HAP-1 (cell line): ENCODE measurements at places on chromosomes 7 and 10.
A peak's percentile ranks its signal among the peaks of the same experiment; 100 is the strongest.

DNA sequence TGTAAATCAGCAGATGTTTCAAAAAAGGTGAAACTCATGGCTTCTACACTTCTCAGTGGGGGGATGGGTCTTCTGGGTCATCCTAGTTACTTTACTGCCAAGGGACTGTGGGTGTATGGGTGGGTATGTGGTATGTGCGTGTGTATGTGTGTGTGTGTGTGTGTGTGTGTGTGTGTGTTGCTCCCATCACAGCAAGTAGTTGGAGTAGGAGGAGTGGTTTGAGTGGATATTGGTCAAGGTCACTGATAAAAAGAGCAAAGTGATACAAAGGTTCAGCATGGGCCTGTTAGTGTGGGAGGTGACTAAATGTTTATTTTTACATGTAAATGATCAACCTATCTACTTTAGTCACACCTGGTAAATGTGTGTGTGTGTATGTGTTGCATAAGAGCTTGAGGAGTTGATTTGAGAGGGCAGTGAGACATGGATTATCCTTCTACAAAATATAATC is 11.8 kb upstream of the COBL start:
- DNase-seq: no peak

DNA sequence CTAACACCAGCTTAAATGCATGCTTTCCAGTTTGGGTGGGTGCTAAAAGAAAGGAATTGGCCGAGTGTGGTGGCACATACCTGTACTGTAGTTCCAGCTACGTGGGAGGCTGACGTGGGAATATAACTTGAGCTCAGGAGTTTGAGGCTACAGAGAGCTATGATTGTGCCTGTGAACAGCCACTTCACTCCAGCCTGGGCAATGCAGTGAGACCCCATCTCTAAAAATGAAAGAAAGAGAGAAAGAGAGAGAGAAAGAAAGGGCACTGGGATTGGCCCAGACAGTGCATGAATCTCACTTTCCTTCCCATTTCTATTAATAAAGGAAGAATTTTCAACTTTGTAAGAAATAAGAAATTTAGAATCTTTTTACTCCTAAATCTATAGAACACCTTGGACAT is 265.4 kb downstream of the CREB5 start:
- no peak for DNase-seq

GRCh38 chr7:152894295-152895170 is 135.0 kb downstream of the ACTR3B start:
- peak; percentile 63 for DNase-seq

- no peak for DNase-seq
Measured at GRCh38 chr7:86844608-86845007, 200.9 kb downstream of the GRM3 start.

DNA sequence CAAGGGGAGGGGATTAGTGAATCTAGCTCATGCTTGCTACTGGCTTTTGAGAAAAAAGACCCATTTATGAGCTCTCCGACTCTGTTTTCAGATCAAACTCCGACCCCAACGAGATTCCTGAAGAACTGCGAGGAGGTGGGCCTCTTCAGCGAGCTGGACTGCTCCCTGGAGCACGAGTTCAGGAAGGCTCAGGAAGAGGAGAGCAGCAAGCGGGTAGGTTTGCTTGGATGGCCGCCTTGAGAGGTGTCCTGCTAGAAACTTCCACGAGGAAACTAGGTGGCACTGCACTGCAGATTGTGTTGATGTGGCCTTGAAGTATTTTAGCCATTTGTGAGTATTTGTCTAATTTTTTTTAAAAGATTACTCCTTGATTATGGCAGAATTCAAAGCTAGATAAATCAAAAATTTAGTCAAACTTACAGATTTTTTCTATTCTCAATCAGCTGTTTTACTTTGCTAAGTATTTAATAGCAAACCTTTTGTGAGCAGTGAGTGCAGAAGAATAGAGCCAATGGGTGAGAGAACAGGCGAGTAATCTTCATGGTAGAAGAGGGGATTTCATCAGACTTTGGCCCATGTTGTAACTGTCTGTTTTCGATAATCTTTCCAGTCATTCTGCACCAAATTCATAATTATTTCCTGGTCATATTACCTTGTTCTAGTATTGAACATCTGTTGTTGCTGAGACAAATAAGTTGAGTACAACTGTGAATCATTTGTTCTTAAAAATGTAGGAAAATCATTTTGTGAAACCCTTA is 95.4 kb downstream of the CREB5 start:
- DNase-seq: no peak

GRCh38 chr7:106080300-106080987 is 31.7 kb downstream of the SYPL1 start:
- no peak for DNase-seq

GRCh38 chr7:66303454-66304155 is 98.5 kb downstream of the TPST1 start:
- DNase-seq: no peak

- no peak for DNase-seq
Measured at GRCh38 chr7:135888740-135889139, 88.4 kb downstream of the MTPN start.

DNA sequence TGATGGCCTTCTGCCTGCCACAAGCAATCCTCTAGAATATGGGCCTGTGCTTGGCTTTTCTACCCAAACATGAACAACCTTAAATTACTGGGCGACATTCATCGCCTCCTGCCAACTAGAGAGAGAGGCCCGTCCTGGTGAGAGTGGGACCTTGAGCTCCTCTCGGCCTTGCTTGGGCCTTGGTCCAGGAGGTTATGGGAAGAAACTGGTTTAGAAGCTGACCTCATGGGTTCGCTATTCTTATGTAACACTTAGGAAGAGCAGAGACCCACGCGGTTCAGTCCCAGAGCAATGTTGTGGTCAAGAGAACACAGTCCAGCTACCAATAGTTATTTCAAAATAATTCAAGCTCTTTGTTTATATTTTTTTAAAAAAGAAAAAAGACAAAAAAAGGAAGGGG is 176.3 kb upstream of the ZNF32 start:
- DNase-seq: no peak

- no peak for DNase-seq
Measured at GRCh38 chr7:78609281-78609680, 810.7 kb downstream of the PHTF2 start.

- no peak for DNase-seq
Measured at GRCh38 chr10:132865851-132866600, 76.3 kb downstream of the CFAP46 start.

GRCh38 chr10:120610791-120611190 is 153.8 kb downstream of the PLPP4 start:
- no peak for DNase-seq

DNA sequence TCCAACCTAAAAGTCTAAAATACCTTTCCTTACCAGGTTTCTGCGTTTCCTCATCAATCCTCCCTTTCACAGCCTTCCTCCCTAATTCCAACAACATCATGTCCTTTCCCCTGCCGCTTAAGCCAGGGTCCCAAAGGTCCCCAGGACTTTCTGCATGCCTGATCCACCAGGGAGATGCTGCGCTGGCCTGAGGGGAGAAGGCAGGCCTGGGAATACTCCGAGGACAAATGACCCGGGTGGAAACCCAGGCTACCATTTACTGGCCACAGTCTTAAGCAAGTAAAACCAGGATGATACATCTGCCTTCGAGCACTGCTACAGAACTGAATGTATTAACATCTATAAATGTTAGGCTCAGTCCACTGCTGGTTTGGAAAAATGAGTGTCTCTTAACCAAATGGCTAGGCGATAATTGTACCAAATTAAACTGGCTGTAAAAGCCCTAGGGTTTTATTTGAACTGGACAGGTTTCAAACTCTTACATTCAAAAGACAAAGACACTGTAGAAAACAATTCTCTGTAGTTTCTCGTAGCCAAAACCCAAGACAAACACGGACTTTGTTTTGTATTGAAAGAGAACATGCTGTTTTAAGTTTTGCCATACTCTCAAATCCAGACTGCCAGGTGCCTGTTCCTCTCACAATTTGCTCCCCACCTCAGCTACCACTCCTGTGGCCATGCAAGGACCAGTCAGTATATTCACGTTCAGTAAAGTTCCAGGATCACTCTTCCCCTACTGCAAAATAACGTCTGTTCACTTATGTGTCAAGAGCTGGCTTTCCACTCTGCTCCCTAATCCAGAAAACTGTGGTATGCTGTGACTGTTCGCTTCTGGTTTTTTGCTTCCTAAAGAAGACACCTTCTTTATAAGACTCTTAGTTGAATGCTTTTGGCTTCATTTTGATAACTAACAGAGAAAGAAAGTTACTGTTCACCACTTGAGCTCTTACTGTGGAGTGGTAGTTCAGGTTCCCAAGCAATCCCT is 145.7 kb downstream of the RNF216 start:
- no peak for DNase-seq

DNA sequence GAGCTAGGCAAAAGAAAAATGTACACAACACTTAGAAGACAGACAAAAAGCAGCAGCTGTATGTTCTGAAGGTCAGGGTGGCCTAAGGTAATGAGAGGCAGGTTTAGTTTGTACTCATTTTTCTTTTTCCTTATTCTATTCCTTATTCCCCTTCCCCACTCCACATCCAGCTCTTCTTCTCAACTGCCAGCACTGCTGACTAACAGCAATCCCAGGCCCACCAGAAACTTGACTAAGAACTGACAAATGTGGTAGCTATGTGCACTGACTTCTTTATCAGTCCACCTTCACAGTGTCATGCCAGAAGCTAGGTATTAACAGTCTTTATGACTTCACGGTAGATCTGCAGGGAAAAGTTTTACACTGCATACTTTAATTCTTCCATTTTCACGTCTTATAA is 6.1 kb downstream of the COPG2 start:
- DNase-seq: no peak

GRCh38 chr10:26950934-26951333 is 90.2 kb upstream of the ABI1 start:
- DNase-seq: no peak

GRCh38 chr7:14201353-14201752 is 211.9 kb upstream of the ETV1 start:
- DNase-seq: no peak

DNA sequence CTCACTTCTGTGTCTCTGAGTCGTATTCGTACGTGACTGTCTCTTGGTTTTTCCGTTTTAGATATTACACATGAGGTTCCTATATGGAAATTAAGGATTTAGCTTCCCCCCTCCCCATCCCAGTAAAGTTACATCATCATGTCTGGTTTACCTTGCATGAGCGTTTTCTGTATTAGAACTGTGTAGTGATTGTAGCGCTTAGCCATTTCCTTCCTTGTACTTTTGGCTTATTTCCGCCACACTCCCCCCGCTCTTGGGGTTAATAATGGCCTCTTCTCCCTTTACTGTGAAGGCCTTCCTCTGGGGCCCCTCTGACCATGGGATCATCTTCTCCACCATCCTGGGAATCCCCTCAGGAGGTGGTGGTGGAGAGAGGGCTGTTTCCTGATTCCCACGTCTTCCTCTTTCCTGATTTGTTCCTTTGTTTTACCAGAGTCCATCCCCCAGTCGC is 27.2 kb upstream of the AP5Z1 start:
- no peak for DNase-seq

DNA sequence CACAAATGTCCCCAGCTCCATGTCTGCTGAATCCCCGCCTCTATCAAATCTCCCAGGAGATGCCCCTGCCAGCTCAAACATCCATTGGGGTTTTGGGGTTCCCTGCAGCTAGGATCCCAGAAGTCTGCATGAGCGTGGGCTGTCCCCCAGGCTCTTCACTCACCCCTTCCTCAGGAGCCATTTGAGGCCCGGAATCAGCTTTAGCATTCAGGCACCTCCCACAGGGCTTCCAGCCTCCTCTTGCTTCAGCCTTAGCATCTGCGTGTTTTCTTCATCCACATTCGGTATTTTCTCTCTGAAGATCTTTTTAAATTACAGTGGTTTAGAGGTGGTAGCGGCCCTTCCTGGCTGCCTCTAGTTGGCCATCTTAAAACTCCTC is 1054.4 kb downstream of the CNTNAP2 start:
- no peak for DNase-seq

- DNase-seq: no peak
Measured at GRCh38 chr10:74383642-74384041, 232.6 kb downstream of the ADK start.

GRCh38 chr10:7605565-7606295 is 61.0 kb downstream of the ITIH5 start:
- no peak for DNase-seq

DNA sequence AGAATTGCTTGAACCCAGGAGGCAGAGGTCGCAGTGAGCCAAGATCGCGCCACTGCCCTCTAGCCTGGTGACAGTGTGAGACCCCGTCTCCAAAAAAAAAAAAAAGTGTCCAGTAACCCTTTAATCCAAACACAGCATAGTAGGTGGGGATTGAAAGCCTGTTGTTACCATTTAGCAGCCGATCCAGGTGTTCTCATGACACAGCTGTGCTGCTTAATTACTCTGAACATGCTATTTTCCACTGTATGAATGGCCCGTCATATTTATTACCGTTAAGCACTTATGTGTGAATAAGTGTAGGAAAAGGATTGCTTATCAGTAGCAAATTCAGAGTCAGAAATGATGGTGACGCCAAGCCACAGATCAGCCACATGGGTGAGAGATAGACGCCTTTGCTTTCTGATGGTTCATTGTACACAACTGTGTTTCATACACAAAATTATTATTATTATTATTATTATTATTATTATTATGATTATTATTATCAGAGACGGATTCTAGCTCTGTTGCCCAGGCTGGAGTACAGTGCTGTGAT is 11.6 kb upstream of the ORAI2 start:
- DNase-seq: no peak

DNA sequence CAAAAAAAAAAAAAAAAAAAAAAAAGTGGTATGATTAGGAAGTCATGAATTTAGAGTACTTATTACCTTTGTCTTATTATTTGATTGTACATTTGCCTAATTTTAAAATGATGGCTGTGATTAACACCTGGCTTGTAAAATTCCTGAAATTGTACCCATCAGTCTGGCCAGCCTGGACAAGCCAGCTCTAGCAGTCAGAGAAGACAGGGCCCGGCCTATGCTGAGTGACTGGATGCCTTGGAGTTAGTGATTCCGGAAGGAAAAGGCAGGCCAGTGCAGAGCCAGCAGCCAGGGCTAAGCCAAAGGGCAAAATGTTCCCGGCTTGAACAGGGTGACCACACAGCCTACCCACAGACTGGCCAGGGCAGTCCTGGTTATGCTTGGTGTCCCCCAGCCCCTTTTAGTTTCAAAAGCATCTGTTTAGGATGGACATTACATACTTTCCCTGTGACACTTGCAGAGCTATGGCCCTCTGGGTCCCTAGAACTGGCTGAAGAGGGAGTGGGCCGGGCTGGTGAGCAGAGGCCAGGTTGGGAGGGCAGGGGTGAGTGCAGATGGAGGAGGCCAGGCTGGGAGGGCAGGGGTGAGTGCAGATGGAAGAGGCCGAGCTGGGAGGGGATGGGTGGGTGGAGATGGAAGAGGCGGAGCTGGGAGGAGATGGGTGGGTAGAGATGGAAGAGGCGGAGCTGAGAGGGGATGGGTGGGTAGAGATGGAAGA is 61.7 kb downstream of the PROSER2 start:
- no peak for DNase-seq

GRCh38 chr10:61835946-61836887 is 65.3 kb upstream of the ARID5B start:
- no peak for DNase-seq

GRCh38 chr7:16668049-16668858 is 22.3 kb downstream of the BZW2 start:
- peak; percentile 39 for DNase-seq

DNA sequence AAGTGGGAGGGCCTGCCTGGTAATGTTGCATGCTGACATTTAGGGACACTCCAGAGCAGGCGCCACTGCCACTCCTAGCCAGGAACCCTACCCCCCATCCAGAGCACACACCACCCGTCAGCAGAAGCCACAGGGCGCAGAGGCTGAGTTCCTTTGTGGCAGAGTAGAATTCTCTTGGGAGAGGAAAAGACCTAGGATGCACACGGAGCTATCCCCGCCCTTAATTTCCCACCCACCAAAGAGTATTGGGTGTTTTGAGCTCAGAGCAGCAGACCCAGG is 702 bp upstream of the INSYN2A start:
- no peak for DNase-seq
